ENCODE measurements at places on chromosomes 11 and 22.
A peak's percentile ranks its signal among the peaks of the same experiment; 100 is the strongest.

GRCh38 chr11:98659431-98659830 is 361.3 kb upstream of the CNTN5 start:
- DNase-seq, result no peak

DNA sequence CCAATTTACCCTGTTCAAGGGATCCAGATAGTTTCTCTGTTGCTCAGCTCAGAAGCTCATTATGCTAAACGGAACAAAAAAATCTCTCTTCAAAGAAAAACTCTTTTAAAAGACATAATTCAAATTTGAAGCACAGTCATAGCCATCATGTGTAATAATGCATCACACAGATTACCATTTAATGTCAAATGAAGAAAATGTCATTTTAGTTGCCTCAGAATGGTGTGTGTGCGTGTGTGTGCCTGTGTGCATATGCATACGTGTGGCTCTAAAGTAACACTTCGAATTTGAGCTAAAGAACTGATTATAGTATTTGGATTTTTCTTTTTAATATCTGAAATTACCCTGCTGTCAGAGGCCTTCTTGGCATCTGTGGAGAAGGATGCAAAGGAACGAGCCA is 9.9 kb downstream of the TTC12 start:
- DNase-seq, result no peak

DNA sequence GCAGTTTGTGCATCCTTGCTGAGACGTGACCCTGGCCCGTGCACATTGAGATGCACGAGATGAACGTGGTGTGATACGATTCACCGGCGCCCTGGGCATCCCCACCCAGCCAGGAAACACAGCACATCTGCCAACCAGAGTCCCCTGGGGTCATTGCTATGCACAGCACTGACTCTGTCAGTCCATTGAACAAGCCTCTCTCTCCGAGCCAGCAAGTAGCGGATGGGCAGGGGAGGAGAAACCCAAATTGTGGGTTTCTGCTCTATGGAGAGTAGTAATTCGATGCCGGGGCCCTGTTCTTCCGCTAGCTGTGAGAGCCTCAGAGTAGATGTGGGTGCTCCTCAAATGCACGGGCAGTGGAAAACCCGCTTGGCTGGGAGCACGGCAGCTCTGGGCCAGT is 85.1 kb downstream of the ARHGAP8 start:
- DNase-seq, result no peak

- DNase-seq, result peak; percentile 33
Observed at GRCh38 chr11:120517390-120517761, 5.8 kb downstream of the GRIK4 start.

- no peak for DNase-seq
Observed at GRCh38 chr22:31062566-31063230, 18.4 kb upstream of the SMTN start.
